ENCODE measurements at places on chromosomes 13 and 19.

GRCh38 chr13:91747186-91747585, 348.8 kb downstream of the GPC5 start:
- DNase-seq: no peak

DNA sequence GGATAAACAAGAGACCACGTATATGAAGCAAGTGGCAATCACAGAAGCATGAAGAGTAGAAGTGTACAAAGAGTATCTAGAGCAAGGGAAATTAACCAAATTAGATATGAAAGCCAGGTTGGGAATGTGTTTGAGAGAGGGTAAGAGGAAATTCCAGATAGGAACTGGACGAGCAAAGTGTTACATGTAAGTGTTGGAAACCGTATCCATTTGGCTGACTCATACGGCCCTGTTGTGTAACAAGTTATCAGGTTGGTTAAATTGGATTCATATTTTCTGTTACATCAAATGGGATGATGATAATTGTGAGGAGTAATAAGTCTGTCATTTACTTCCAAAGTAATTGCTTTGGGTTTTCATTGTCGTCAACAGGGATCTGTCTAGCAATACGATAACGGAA, 46.7 kb downstream of the RXFP2 start:
- DNase-seq: no peak

DNA sequence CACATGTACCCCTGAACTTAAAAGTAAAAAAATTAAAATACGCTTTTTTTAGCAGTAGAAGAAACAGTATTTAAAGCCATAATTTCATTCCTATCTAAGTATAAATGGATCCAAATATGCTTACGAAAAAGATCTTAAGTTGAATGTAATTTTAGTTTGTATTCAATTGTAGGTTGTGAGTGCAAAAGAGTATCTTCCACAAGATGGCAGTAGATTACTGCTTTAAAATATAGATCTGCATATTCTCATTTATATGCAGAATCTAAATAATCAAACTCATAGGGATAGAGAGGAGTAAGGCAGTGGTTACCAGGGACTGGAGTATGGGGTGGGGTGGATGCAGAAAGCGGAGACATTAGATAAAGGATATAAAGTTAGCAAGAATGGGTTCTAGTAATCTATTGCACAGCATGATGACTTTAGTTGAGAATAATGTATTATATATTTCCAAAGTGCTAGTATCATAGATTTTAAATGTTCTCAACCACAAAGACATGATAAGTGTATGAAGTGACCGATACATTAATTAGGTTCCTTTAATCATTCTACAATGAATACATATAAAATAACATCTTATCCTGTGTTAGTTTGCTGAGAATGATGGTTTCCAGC, 14.2 kb downstream of the OR7A17 start:
- DNase-seq: no peak

- DNase-seq: no peak
Observed at GRCh38 chr19:6738787-6739389, 592 bp upstream of the TRIP10 start.

- no peak for DNase-seq
Observed at GRCh38 chr13:94419925-94420305, 59.6 kb downstream of the DCT start.

- DNase-seq: no peak
Observed at GRCh38 chr13:33109271-33109697, 93.1 kb downstream of the KL start.

DNA sequence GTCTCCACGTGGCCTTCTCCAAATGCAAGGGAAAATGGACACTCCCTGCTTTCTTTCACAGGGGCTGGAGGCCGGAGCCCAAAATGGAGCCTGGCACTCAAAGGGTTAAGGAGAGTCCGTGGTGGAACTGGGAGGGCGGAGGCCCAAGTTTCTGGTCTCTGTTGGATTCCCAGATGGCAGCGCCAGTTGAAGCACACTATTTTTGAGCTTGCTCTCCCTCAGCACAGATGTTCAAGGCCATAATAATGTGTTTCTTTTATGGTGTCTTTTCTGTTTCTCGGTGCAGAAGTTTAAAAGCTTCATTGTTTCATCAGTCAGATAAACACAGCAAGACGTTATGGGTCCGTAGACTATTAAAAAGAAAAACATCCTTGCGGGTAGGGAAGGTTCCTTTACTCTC, 67.6 kb downstream of the TNFRSF19 start:
- no peak for DNase-seq

DNA sequence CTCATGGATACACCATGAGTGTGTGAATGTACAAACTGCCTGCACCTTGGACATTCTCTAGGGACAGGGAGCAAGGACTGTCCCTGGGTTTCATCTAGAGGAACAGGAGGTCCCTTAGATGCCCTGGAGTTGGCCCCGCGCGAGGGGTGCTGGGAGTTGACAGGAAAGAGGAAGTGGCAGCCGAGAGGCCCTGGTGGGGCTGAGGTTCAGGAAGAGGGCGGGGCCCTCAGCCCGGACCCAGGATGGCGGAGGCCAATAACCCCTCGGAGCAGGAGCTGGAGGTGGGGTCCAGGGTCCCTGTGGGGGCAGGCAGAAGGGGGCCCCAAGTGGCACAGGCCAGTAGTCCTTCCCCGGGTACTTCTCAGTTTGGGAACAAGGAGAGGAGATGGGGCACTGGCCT, 6.9 kb downstream of the PKN1 start:
- peak; percentile 67 for DNase-seq

DNA sequence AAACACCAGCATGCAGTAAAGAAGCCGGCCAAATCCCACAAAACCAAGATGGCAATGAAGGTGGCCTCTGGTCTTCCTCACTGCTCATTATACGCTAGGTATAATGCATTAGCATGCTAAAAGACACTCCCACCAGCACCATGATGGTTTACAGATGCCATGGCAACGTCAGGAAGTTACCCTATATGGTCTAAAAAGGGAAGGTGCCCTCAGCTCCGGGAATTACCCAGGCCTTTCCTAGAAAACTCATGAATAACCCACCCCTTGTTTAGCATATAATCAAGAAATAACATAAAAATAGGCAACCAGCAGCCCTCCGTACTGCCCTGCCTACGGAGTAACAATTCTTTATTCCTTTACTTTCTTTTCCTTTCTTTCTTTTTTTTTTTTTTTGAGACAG, 21.1 kb upstream of the PLEKHF1 start:
- DNase-seq: no peak

DNA sequence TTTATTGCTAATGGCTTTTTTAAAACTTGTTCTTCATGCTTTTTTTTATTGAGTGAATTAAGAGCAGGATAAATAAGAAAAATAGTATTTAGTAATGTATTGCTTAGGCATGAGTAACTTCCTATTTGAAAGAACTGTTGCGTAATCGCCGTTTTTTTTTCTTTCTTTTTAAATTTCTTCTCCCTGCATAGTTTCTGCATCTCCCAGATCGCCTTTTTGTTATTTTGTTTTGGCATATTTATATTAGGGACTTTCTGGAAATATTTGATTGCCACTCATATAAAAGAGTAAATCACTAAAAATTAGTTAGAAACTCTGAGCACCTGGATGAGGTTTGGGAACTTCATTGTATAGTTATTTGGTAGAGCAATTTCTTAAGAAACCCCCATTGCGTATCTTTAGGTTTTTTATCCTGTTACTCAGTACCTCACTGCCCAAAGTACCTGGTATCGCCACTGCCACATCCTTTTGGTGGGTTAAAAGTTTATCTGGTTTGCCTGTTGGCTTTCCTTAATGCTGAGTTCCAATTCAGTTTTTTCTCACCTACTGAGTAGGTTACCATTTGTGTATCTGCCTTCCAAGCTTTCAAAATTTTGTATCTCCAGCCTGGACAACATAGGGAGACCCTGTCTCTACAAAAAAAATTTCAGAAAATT, 36.2 kb upstream of the LPAR6 start:
- no peak for DNase-seq

DNA sequence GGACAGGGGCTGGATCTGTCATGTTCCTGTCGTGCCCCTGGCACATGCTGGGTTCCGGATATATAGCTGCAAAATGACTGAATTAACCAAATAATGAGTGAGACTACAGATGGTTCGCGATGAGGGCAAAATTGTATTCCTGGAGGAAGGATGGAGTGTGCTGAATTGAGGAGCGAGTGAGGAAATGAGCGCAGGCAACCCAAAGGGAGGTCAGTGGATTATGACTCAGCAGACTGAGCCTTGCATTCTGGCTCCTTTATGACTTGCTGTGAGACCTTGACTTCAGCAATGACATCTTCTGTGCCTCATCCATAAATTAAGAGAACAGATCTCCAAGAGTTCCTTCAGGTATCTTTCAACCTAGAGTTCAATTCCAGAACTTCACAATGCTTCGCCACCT, 115.0 kb upstream of the CLDN10 start:
- no peak for DNase-seq

- no peak for DNase-seq
Observed at GRCh38 chr13:86567119-86567518, 767.9 kb upstream of the SLITRK6 start.

DNA sequence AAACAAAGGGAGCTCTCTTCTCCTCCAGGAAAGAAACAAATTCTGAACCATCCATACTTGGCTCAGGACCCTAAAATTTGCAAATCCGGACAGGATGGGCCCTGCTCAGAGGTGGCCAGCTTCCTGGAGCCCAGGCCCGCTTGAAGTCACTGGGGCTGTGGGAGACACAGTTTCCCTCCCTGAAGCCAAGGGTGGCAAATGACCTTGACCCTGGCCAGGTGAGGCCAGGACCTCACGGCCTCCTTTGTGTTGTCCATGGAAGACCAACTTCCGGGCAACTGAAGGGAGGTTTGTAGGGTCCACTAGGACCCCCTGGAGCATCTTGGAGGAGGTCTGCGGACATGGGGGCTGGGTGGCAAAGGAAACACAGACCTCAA, 5.5 kb downstream of the NANOS3 start:
- no peak for DNase-seq

DNA sequence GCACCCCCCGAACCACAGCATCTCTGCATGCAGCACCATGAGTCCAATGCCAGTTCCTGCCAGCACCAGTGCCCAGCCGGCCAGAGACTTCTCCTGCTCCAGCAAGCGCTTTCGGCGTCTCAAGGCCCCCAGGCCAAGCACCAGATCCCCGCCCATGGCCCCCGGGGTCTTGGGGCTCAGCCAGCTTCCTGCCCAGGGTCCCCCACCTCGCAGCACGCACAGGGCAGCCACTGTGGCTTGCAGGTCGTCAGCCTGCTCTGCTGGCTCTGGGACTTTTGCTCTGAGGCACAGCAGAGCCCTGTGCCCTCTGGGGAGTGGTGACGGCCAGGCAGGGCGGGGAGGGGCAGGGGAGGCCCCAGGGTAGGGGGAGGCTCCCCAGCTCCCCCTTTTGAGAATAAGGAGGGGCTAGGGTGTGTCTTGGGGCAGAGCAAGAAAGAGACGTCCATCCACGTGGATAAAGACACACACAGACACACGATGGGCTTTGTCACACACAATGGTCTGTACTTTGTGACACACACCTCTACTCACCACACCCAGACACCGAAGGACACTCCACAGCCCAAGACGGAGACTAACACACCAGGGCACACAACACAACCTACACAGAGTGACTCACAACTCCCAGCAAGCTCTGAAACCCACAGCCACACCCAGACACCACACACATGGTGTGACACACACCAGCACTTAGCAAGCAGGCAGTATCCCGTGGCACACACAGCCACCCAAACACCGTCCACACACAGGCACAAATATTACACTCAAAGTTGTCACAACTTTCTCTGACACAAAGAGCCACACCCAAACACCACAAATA, at the start of gene KCNN4:
Gene KCNN4 (minus strand): TSS at position 268 of the 820 bp plus-strand sequence. CDS start 112 bp downstream, at position 156.
- no peak for DNase-seq

DNA sequence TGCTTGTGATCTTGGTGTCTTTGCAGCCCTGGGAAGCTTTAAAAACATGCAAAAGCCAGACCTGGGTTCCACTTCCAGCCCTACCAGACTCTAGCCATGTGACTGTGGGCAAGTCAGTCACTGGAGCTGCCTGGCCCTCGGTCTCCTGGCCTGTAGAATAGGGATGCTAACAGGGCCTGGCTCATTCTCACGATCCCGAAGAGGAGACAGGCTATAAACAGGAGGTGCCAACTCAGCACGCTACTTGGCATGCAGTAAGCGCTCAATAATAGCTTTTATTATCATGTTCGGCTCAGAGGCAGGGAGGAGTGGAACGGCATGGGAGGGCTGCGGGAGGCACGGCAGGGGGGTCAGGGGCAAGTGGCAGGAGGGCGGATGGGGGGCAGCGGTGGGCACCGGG, 1.7 kb downstream of the CTXN1 start:
- no peak for DNase-seq

DNA sequence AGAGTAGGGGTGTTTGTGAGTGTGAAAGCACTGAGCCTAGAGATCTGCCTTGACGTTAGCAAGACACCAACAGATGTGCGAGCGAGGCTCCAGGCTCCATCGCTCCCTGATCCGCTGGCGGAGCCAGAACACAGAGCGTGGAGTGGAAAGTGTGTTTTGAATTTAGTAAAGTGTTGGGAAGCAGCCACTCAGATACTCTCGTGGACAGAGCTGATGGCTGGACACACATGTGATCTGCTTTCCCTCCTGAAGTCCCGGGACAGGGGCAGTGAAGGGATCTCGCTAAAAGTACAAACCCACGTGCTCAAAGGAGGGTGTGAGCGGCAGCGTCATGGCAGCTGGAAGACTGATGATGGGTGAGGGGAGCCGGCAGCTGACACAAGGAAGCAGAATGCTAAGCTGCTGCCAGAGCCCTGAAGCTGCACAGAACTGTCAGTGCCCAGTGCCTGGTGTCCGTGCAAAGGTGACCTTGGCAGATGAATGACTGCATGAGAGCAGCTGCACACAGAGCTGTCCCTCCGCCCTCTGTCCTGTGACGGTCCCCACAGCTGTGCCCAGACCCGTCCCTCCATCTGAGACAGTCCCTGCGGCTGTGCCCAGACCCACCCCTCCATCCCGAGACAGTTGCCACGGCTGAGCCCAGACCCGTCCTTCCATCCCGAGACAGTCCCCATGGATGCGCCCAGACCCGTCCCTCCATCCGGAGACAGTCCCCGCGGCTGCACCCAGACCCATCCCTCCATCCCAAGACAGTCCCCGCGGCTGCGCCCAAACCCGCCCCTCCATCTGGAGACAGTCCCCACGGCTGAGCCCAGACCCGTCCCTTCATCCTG, 29.6 kb upstream of the TMEM255B start:
- DNase-seq: no peak

- no peak for DNase-seq
Observed at GRCh38 chr13:19665427-19665859, 32.0 kb downstream of the MPHOSPH8 start.

DNA sequence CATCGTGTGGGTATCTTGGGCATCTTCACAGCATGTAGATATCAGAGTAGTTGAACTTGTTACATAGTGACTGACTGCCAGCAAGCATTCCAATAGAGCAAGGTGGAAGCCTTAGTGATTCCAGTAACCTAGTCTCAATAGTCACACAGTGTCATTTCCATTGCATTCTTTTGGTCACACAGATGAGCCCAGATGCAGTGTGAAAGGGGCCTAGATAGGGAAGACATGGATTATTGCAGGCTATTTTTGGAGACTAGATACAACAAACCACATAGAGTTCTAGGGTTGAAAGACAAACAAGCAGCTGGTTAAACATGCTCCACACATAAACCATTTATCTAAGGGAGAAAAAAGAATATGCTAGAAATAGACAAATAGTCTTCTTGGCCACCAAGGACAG, 553.5 kb downstream of the DCT start:
- no peak for DNase-seq

DNA sequence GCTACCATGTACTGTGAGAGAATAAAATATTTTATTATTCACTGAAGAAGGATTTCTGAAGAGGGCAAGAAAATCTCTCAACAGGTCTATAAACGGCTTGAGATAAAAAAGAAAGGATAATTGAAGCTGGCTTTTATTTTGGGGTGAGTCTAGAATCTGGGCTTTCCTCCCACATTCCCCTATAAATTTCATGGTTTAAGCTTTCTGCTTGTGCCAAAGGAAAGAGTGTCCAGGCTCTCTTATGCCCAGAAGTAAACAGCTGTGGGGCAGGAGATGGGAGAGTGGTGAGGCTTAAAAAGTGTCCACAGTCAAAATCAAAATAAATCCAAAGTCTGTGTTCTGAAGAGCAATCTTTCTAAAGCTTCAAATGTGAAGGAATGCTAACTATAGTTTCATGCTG, 942.2 kb upstream of the MIR17HG start:
- DNase-seq: no peak
